ENCODE measurements at places on chromosomes 12 and 14.

DNA sequence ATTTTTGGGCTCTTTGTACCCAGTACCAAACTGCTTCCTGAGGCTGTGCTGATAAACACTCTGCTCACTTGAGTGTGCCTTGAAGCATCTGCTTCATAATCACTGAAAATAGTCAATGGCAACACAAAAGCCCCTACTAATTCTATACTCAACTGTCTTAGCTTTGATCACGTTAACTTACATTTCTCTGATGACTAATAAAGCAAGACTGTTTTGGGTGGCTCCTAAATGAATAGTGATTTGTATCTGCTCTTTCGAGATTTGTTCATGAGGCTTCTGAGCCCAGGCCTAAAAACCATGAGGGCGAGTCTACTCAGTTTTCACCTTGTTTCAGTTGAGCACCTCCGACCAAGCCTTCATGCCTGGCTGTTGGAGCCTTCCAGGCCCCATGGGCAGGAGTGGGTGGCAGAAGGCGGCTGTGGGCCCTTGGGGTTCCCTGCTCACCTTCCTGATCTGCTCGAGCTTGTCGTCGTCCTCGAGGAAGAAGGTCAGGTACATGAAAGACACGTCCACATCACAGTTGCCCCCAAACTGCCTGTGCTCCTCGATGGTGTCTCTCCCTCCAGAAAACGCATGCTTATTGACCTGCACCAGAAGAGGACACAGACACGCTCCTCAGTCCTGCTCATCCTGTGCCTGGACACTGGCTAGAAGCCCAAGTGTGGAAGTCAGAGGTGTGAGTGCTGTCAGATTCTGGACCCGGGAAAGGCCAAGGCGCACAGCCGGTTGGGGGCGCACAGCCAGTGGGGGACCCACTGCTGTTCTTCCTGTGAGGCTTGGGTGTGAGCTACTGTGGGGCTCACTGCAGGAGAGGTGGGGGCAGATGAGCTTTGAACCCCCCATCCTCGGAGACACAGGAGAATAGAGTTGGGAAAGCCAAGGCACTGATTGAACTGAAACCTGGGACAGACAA, 13.7 kb downstream of the SLC25A47 start:
- no peak for DNase-seq

- DNase-seq = no peak
These were observed 229.8 kb downstream of the ALX1 start for GRCh38 chr12:85509857-85510256.

GRCh38 chr12:92034858-92035401, 110.7 kb downstream of the BTG1 start:
- DNase-seq = peak; percentile 24

DNA sequence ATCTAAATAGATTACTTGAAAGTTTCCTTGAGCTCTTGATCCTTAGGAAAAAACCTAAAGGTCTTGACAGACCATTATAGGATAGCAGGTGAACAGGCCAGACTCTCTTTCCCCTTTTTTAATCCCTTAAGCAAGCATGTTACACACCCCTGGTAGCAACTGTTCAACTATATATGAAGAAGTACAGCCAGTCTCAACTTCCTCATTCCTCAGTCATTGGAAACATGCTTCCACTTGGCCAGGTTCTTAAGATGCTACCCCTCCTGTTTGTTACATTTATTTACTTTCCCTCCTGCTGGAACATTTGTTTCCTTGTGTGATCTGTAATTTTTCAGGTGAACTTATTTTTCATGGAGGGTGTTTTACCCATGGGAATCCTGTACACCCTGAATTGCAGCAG, 124.1 kb downstream of the ARMH4 start:
- no peak for DNase-seq

- DNase-seq = no peak
These were observed 76.1 kb downstream of the EPS8 start for GRCh38 chr12:15712823-15713660.

DNA sequence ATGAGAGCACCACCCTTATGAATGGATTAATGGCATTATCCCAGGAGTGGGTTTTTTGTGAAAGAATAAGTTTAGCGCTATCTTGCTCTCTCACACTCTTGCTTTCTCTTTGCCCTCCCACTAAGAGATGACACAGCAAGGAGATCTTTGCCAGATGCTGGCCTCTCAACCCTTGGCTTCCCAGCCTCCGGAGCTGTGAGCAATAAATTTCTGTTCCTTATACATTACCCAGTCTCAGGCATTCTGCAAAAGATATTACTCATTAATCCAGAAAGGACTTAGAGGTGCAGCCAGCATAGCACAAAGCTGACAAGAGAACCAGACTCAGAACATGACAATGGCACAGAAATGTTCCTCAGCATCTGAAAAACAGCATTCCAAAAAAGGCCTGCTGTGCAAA, 190.6 kb downstream of the ITPR2 start:
- DNase-seq = no peak

DNA sequence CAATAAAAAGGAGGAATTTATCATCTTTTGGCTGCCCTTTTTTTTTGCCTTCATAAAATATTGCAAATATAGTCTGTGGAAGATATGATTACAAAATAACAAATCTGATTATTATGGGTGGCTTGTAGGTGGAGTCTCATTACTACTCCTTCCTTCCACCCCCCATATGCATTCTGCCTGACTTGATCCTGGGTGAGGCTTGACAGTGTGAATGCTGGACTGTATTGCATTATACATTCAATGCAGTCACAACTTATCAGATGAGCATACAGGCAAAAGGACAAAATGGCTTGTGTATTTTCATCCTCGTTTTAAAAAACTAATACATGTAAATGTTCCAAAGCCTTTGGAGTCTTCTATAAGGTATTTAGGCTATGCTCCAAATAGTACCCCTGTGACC, 186.3 kb downstream of the ANO4 start:
- no peak for DNase-seq
